ENCODE measurements at places on chromosomes 2 and 18.

GRCh38 chr2:55115761-55116597 is 65.7 kb upstream of the RTN4 start:
- no peak for DNase-seq

DNA sequence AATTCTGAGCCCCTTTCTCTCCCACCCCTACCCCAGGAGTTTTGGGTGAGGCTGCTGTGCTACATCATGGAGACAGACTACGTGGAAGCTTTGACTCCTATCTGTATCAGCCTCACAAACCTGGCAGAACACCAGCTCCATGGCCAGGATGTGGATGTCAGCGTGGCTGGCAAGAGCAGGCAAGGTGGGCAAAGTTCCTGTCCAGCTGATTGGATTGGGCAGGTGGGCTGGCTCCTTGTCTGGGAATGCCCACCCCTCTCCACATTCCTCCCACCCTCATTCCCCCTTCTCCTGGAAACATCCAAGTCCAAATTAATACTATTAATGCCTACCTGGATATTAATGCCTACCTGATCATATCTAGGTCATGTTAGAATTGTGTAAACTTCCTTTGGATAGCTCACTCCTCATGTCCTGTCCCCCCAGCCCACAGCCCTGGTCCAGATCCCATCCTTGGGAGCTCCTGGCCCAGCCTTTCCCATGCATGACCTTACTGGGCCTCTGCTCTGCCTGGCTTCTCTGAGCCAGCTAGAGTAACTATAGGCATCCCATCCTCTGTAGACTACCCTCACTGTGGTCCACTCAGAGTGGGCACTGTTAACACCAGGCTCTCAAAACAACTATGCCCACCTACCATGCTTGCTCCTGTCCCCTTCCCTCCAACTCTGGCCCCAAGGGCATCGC is 24.1 kb downstream of the MROH2A start:
- no peak for DNase-seq

DNA sequence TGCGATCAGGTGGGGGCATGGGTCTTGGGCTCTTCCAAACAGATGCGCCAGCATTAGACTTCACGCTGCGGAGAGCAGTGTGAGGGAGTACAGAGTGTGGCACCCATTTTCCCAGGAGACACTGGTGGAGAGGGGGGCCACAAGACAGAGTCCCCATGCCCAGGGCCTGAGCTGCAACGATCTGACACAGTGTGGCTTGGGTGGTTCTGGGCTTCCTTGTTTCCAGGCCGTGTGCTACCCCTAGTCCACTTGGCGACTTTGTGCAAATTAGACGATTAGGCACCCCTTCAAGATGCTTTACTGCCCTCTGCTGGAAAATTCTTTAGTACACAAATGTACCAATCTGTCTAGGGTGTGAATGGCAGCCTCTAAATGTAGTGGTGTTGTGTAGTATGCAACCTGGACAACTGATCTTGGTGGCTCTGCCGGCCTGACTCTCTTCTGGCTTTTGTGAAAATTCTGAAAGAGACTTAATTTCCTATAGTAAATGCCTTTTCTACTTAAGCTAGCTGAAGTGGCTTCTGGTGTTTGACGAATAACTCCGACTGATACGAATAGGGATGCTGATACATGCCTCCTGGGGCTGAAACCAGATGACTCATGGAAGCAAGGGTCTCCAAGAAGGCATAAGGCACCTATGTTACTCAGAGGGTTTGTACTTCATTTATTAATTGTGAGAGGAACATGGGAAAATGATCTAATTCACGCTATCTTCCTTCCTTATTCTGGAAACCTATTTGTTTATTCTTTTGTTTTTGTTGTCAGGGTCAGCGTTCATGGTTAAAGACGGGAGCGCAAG is 92.3 kb upstream of the SMAD2 start:
- DNase-seq = peak; percentile 62

DNA sequence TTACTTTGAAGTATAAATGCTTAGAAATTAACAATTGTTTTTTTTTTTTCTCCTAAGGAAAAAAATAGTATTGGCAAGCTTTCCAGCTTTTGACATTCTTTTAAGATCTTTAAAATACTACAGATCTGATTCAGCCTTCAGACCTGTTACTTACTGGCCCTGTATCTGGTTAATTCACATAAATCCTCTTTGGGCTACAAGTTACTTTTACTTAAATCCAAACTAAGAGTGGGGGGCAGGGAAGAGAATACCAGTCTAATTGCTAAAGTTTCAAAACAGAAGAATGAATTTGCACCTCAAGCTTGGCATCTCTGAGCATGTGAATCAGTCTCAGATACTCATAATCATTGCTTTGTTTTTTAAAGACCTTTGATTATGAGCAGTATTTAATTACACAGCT is 386.3 kb downstream of the PARD3B start:
- DNase-seq = no peak

- no peak for DNase-seq
Observed at GRCh38 chr2:155350783-155351580, 652.5 kb downstream of the KCNJ3 start.

GRCh38 chr2:64992218-64992617 is 3.0 kb downstream of the SLC1A4 start:
- DNase-seq = no peak

DNA sequence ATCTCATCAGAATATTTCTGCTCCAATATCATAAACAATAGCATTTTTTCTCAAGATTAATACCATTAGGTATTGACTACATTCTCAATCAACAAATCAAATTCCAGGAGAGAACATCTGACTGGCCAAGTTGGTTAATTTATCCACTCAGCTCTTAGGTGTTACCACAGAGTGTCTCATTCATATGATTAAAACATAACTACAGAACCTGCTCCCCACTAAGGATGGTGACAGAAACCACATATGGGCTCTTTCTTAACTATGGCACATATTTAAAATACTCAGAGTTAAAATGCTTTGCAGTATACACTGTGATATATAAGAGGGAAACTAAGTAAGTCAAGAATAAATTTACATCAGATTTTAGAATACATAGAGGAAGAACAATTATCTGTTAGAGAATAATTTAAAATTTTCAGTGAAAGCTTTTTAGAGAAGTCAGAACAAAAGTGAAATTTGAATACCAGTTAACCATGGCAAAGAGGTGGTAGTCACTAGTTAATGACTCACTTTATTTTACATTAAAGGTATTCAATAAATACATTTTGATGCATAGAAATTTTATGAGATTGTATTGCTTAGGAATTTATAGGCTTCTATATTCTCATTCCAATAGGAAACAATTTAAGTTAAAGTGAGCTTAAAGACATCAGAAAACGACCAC is 1120.8 kb upstream of the TMEFF2 start:
- DNase-seq = no peak

DNA sequence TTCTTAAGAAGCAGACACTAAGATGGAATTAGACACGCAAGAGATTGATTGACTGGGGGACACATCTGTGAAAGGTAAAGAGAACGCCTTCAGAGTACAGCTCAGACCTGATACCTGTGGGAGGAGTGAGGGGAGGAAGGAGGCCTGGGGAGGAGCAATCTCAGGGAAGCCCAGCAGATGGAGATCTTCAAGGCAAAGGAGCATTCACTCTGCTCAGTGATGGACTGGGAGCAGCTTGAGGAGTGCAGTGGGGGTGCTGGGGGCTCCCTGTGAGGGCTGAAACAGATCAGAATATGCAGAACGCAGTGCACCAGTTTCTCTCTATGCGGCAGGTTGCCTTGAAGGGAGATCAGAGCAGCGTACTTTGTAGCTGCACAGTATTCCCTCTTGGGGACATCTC is 103.7 kb upstream of the ATP8B1 start:
- no peak for DNase-seq

GRCh38 chr2:181570833-181571661 is 85.9 kb downstream of the CERKL start:
- DNase-seq = no peak
